ENCODE measurements at places on chromosomes 6 and 20.

DNA sequence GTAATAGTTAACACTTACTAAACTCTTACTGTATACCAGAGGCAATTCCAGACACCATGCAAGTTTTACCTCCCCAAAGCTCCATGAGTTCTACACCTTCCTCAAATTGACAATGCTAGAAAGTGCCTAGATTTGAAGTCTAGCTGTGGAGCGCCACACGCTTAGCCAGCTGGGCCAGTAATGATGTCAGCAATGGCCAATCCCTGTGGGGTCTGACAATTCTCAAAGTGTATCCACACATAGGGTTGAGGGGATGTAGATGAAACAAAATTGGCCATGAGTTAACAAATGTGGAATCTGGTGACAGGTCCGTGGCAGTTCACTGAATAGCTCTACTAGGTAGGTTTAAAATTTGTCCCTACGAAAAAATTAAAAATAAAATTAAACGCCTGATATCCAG, 1.3 kb downstream of the ZNF343 start:
- DNase-seq = no peak

DNA sequence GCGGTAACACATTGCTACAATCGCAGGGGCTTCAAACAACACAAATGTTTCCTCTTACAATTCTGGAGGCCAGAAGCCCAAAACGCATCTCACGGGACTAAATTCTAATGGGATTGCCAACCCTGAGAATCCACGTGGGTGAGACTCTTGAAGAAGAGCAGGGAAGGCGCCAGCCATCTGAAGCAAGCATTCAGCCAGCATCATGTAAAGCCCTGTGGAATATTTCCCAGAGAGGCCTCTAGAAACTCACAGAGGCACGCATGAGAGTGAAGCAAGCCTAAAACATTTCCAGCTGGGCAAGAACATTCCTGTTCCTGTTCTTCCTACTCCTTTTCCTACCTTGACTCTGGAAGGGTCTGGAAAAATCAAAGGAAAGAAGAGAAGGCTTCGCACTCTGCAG, 19.6 kb upstream of the FNDC1 start:
- no peak for DNase-seq

- DNase-seq = no peak
Measured at GRCh38 chr20:53382263-53382844, 211.3 kb downstream of the ZNF217 start.

DNA sequence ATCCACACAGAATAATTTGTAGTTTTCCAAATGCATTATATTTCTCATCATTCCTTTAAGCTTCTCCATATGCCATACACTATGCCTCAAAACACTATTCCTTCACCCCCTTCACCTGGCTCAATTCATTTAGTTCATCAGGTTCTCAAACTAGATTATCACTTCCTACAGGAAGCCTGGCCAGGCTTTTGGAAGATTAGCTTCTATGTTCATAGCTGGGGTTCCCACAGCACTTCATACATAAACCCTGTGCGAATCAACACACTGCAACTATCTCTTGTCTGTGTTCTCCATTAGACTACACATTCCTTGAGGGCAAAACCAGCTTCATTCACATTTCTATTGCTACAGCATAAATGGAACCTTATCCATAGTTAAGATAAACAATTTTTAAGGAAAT, 40.5 kb upstream of the PLN start:
- no peak for DNase-seq

GRCh38 chr20:34990231-34990630, 34.6 kb downstream of the MYH7B start:
- no peak for DNase-seq

GRCh38 chr6:154251116-154251515, 105.5 kb downstream of the IPCEF1 start:
- DNase-seq = no peak

- DNase-seq = no peak
Measured at GRCh38 chr6:75326557-75327258, 42.1 kb upstream of the TMEM30A start.

- no peak for DNase-seq
Measured at GRCh38 chr6:168129292-168130167, 50.5 kb upstream of the FRMD1 start.

GRCh38 chr6:13183415-13184088, 144.8 kb downstream of the TBC1D7 start:
- DNase-seq = no peak

- DNase-seq = peak; percentile 69
Measured at GRCh38 chr6:42453031-42453653, 1.4 kb upstream of the TRERF1 start.

DNA sequence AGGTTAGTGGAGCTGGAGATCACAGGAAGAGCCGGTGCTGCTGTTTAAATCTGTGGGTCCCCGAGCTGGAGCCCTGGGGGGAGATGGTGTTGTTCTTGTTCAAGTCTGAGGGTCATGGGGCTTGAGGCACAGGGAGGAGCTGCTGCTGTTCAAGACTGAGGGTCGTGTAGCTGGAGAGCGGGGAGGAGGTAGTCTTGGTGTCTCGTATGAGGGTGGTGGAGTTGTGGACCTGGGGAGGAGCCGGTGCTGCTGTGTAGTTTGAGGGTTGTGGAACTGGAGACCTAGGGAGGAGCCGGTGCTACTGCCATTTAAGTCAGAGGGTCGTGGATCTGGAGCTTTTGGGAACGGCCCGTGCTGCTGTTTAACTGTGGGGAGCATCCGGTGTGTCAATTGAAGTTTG, 112.2 kb upstream of the SULF2 start:
- DNase-seq = no peak

DNA sequence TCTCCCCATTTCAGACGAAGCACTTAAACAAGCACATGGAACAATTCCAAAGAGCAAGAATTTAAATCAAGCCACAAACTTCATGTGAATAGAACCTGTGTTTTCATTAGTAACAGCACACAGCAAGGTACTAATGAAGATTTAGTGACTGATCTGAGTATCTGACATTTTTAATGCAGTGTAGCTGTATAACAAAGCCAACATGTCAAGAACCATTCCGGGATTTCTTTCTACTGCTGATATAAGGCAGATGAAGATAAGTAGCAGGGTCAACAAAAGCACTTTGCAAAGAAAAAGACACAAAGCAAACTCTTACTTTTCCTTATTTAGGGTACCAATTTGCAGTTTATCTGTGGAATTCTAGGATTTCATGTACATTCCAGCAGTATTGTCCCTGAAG, 11.3 kb downstream of the SLC17A5 start:
- DNase-seq = no peak

GRCh38 chr20:22861231-22861980, 173.7 kb upstream of the SSTR4 start:
- no peak for DNase-seq

DNA sequence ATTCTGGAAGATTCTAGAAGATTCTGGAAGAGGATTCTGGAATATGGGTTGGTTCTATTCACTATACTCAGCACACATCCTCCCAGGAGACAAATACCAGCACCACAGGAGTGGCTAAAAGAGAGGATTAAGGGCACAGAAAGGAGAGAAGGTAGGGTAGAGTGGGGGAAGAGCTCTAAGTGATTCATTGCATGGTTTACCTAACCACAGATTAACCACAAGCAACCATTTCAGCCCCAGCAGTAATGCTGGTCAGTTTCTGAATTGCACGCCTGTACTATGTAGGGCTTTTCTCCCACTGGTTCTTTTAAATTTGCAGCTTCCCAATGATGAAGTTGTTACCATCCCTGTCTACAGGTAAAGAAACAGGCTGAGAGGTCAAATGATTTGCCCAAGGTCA, 192.7 kb upstream of the PMEPA1 start:
- DNase-seq = no peak

DNA sequence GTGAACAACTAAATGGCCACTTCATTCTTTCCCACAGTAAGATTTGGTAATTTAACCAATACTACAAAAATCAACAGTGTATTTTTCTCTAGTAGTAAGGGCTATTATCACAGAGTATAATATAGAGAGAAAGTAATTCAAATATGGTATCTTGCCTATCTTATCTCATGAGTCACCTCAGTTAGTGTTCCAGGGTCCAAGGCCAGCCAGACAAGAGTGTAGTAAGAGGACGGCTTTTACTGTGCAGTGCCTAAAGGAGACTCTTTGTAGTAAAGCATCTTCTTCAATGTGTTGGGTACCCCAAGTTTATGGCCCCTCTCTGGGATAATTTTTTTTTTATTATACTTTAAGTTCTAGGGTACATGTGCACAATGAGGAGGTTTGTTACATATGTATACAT, 607.4 kb downstream of the PKHD1 start:
- DNase-seq = no peak

- DNase-seq = no peak
Measured at GRCh38 chr6:13513626-13514502, 26.5 kb upstream of the GFOD1 start.

- no peak for DNase-seq
Measured at GRCh38 chr20:11776687-11777086, 141.0 kb upstream of the BTBD3 start.

DNA sequence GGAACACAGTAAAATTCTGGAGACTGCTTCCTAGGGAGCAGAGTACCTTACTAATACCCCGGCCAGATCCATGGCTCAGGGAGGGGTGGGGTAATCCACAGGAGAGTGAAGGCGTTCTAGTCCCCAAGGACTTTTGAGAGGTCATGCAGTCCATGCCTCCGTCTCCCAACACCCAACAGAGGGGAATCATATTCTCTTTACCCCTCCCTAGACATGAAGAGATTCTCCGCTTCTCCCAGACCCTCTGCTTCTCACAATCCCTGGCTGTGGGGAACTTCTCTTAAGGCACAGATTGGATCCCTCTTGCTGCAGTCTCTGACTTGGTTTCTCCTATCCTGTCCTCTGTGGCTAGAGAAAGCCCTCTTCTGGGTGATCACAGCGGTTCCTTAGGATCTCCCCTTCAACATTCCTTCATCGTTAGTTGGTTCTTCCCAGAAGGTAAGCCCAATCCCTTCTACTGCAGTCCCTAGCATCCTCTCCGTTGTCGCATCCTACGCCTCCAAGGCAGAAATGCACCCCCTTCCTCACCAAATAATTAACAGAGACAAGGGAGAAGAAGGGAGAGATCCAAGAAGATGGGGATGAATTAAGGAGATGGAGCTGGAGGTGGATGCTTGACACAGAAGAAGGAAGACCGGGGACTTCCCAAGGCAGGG, 562 bp downstream of the GGT7 start:
- DNase-seq = no peak

DNA sequence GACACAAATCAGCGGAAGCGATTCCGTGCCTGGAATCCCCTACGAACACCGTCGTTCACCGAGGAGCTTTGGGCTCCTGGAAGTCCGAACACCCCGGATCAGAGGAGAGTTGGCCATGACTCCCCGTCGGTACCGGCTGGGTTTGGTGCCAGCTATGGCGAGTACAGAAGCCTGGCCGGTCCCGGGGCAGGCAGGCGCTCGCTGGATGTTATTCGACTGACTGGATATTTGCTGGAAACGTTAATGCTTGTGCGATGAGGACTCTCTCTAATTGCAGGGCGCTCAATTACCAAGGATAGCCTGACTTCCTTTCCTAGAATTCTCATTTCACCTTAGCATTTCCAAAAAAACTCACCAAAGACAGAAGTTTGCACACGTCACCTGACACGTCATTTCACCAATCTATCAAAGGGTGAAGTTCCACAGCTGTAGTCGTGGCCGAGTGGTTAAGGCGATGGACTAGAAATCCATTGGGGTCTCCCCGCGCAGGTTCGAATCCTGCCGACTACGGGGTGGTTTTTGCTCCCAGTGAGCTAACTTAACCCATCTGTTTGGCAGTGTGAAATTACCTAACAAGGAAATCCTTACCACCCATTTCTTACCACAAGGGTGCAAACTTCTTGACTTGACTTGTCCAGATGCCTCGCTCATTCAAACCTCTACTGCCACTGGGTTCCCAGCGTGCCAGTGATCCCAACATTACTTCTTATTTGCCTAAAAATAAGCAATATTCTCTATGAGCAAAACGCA, 22.7 kb upstream of the ZNF184 start:
- DNase-seq = no peak

DNA sequence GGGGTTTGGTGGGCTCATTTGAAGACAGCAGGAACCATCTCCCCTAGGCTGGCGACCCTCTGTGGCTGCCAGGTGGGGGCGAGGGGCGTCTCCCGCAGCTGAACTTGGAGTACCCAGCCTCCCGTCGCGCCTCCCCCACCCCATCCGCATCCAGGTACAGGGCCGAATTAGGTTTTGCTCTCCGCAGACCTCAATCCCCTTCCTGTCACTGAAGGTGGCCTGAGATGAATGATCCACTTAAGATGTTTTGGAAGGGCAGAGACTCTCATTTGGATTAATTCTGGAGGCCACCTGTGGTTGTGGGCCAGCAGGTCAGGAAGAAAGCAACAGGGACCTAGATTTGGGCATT, 493 bp downstream of the CD83 start:
- no peak for DNase-seq

DNA sequence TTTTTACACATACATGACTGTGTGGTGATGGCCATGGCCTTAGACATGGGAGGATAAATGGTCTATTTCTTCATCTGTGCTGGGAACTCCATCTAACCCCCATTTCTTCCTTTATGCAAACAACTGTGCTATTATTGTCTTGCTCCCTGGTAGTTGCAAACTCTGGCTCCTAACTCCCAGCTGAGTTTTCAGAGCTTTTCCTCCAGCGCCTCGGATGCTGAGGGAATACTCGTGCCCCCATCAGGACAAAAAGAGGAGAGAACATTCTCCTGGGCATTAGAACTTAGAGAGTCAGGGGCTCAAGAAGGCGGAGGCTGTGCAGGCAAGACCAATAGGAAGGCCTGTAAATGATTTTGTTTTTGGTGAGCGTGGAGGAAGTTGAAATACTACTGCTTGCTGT, 2.1 kb downstream of the DAAM2 start:
- DNase-seq = no peak

- DNase-seq = no peak
Measured at GRCh38 chr20:3227936-3228749, 10.8 kb downstream of the SLC4A11 start.

GRCh38 chr20:19758501-19759331, 658 bp downstream of the RIN2 start:
- DNase-seq = no peak

- no peak for DNase-seq
Measured at GRCh38 chr6:144065213-144065660, 30.1 kb downstream of the SF3B5 start.

GRCh38 chr20:21509597-21510371, 4.1 kb downstream of the NKX2-2 start:
- no peak for DNase-seq

DNA sequence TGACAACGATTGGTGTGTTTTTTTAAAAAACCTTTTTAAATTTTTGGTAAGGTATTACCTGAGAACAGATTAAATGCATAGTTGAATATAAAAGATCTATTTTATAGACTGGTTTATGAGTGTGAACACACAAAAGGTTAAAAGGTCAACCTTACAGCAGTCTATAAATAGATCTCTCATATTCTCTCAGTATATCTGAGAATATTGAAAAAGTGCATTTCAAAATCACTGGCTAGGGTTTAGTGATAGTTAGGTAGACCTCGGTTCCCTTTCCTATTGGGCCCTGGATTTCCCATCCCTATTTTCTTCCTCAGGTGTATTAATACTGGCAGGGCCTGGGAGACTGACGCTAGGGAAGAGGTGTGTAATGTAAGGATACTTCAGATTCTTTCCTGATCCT, 723 bp upstream of the ZNF451 start:
- DNase-seq = no peak

GRCh38 chr20:1618954-1619540, 762 bp downstream of the SIRPB1 start:
- no peak for DNase-seq

- no peak for DNase-seq
Measured at GRCh38 chr6:72822691-72823090, 200.8 kb downstream of the KCNQ5 start.
